C1 segment of cervical spinal cord (tissue), 14 donors: ENCODE measurements at places on chromosomes 3 and 15.

- DNase-seq = no peak
Observed at GRCh38 chr3:63862804-63863149, 828 bp downstream of the THOC7 start.

DNA sequence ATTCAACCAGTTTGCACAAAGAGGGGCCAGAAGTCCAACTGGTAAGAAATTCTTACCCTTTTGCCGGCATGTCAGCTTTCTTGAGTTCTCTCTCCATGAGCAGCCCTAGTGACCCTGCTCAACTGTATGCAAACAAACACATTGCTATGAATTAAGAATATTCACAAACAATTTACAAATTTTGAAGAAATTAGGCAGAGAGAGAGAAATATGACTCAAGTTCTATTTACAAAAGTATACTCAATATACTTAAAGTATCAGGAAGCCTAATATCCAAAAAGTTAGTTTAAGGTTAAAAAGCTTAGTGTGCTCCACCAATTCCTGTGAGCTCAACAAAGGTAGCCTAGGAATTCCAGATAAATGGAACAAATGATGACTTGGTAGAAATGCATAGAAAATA is 3.5 kb upstream of the EHHADH start:
- no peak for DNase-seq

DNA sequence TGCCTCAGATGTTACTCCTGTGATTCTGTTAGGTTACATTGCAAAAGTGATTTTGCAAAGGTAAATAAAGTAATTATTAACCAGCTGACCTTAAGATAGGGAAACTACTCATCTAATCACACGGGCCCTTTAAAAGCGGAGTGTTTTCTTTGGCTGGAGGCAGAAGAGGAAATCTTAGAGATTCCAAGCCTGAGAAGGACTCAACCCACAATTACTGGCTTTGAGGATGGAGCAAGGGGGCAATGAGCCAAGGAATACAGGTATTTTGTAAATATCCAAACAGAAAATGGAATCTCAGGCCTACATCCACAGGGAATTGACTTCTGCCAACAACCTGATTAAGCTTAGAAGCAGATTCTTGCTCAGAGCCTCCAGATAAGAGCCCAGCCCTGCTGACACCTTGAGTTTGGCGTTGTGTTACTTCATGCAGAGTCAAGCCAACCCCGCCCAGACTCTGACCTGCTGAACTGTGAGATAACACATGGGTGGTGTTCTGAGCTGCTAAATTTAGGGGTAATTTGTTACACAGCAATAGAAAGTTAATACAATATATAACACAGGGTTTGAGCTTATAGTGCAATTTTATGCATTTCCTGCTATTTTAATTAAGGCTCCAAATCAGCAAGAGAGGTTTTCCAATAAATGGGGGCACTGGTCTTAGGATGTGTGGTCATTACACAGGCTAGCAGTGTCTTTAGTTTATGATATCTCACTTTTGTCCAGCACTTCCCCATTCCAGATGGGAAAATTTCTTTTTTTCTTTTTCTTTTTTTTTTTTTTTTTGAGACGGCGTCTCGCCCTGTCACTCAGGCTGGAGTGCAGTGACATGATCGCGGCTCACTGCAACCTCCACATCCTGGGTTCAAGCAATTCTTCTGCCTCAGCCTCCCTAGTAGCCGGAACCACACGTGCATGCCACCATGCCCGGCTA is 19.5 kb downstream of the NFKBIZ start:
- DNase-seq = no peak

- no peak for DNase-seq
Observed at GRCh38 chr3:110419601-110420000, 652.0 kb upstream of the NECTIN3 start.

GRCh38 chr3:158169091-158169491 is 59.2 kb downstream of the RSRC1 start:
- DNase-seq = no peak

DNA sequence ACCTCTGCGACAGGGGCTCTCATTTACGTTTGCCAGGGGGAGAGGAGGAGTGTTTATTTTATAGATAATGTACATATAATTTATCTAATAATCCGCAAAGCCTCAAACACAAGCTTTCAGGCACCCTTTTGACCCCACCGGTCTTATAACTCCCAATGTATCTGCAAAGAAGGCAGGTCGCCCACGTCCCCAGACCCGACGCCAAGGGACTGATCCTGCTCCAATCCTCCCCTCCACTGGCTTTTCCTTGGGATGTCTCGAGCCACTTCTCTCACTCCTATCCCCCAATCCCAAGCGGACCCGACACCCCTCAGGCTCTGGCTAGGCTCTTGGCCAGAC is 452 bp downstream of the DCP1A start:
- no peak for DNase-seq

- no peak for DNase-seq
Observed at GRCh38 chr15:71400294-71400693, 285.0 kb downstream of the THSD4 start.

- no peak for DNase-seq
Observed at GRCh38 chr15:64667736-64668161, 107.6 kb downstream of the RBPMS2 start.

DNA sequence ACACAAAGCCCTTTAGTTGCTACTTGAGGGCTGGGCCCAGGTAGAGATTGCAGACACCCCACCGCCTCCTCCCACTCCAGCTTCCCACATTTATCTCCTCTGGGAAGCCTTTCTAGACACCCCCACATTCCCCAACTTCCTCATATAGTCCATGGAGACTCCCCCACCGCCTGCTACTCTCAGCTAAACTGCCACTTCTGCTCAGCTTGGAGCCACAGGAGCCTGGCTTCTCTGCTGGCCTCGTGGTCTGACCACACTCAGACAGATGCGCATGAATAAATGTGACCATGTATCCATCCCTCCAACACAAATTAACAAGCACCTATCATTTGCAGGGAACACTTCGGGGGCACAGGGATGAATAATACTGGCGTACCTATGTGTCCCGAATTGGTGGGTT is 10.5 kb upstream of the ACSBG1 start:
- no peak for DNase-seq

- DNase-seq = no peak
Observed at GRCh38 chr15:59329570-59330350, 42.9 kb downstream of the MYO1E start.

GRCh38 chr15:64288577-64288976 is 67.4 kb downstream of the CSNK1G1 start:
- DNase-seq = no peak

DNA sequence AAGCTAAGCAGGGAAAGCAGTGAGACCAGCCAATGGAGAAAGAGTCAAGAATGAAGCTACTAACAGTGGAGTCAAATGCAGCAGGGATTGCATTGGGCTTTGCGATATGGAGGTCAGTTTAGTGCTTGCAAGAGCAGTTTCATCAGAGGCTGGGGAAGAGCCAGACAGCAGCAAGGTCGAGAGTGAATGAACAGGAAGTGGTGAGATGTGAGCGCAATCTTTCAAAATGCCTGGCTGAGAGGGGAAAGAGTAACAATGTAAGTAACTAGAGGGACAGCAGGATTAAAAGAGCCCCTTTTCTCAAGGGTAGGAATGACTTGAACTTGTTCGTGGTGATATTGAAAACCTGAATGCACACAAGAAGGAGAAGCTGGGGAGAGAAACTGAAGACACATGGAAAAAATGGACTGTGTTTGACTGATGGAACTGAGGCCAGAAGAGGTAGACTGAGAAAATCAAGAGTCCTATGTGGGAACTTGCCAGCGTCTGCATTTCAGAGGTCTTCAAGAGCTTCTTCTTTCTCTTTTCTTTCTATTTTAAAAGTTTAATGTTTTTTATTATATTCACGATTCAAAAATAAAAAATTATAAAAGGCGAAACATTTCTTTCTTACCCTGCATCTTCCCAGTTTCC is 30.6 kb upstream of the GPR160 start:
- no peak for DNase-seq

- no peak for DNase-seq
Observed at GRCh38 chr15:63435204-63435820, 53.7 kb upstream of the CA12 start.

GRCh38 chr3:125594581-125595011 is 701 bp downstream of the OSBPL11 start:
- peak; percentile 54 for DNase-seq
